ENCODE measurements at places on chromosomes 13 and 19.

DNA sequence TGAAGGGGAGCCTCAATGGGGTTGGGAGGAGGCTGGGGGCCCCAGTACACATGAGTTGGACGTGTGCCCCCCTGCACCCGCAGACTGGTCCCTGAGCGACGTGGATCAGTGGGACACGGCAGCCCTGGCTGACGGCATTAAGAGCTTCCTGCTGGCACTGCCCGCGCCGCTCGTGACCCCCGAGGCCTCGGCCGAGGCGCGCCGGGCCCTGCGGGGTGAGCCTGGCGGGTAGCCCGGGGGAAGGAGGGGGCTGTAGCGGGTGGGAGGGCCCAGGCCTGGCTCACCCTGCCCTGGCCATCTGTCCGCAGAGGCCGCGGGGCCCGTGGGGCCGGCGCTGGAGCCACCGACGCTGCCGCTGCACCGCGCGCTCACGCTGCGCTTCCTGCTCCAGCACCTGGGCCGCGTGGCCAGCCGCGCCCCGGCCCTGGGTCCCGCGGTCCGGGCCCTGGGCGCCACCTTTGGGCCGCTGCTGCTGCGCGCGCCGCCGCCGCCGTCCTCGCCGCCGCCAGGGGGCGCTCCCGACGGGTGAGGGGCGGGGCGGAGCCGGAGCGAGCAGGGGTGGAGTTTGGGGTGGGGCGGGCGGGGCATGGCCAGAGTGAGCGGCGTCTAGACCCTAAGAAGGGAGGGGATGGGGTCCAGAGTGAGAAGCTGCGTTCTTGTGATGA, 8.1 kb downstream of the PIK3R2 start:
- DNase-seq = no peak

GRCh38 chr19:313169-313987, 22.2 kb upstream of the PLPP2 start:
- no peak for DNase-seq

- no peak for DNase-seq
Measured at GRCh38 chr13:111265006-111265700, 55.3 kb upstream of the TEX29 start.

DNA sequence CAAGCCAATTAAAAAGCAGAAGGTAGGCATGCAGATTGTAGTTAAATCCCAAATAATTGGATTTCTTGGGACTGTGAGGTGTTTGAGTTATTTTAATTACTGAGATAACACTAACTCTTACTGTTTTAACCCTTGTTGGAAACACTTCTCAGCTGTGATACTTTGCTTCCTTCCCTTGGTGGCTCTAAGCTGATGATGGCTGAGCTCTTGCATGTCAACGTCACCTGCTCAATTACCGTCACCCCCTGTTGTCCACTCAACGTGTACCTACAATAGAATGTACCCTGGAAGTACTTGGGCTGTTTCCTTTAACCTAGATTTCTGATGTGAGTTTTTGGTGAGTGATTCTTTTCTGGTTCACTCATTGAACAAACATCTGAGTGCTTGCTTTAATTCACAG, 303.4 kb downstream of the SLC7A1 start:
- no peak for DNase-seq

DNA sequence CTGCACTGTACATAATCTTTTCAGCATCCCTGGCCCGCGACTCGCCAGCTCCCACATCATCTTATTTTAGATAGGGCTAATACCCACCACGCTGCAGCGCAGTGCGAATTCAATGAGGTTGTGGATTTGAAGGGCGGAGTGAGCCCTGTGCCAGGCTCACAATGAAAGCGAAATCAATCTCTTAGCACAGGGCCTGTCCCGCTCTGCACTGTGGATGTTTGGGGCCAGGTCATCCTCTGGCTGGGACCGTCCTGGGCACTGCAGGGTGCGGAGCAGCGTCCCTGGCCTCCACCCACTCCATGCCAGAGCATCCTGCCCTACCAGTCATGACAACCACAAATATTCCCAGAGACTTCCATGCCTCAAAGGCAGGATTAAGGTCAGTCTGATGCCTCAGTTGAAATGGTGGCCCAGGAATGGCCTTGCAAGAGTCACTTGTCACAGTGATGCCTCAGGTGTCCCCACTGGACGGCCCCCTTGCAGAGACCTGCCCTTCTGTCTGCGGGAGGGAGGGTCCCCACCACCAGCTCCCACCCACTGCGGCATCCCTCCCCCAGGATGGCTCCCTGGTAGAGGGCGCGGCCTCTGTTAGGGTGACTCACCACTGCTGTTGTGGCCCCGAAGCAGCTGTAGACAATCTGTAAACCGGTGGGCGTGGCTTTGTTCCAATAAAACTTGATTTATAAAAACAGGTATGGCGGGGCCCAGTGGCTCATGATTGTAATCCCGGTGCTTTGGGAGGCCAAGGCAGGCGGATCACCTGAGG, 5.6 kb downstream of the UHRF1 start:
- DNase-seq = no peak

DNA sequence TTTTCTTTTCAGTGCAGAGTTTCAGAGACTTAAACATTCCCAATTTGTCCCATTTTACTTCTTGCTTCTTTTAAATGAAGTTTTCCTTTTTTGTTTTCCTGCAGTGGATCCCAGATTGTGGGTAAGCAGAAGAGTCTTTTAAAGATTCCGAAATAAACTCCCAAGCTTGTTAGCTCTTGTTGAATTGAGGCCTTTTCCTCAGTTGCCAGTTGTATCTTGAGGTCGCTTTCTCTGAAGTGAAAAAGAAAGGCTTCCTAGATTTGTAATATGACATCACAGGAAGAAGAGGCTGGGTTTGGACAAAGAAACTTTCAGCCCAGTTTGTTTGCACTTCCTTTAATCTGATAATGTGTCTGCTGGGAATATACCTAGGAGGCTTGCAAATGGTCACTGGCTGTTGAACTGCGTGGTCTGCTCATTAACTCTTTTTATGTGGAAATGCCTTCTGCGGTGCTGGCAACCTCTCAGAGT, at the start of gene LPAR6:
LPAR6 (minus strand) TSS at position 233 of the 471 bp plus-strand sequence. CDS start 690 bp downstream, outside the sequence.
- no peak for DNase-seq

DNA sequence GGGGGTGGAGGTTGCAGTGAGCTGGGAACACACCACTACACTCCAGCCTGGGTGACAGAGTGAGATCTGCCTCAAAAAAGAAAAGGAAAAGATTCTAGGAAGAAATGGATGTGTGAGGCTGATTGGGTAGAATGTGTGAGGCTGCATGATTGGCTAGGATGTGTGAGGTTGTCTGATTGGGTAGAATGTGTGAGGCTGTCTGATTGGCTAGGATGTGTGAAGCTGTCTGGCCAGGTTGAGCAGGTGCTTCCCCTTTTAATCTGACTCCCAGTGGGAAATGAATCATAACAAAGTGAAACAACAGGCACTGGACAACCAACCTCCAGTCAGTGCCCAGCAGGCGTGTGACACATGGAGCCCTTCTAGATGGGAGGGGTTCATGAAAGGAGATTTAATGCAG, 14.7 kb downstream of the C13orf46 start:
- no peak for DNase-seq

GRCh38 chr19:6210091-6210490, 69.7 kb downstream of the MLLT1 start:
- DNase-seq = no peak

GRCh38 chr13:85536706-85537105, 262.5 kb downstream of the SLITRK6 start:
- no peak for DNase-seq

- DNase-seq = no peak
Measured at GRCh38 chr13:66556306-66556705, 673.8 kb downstream of the PCDH9 start.

DNA sequence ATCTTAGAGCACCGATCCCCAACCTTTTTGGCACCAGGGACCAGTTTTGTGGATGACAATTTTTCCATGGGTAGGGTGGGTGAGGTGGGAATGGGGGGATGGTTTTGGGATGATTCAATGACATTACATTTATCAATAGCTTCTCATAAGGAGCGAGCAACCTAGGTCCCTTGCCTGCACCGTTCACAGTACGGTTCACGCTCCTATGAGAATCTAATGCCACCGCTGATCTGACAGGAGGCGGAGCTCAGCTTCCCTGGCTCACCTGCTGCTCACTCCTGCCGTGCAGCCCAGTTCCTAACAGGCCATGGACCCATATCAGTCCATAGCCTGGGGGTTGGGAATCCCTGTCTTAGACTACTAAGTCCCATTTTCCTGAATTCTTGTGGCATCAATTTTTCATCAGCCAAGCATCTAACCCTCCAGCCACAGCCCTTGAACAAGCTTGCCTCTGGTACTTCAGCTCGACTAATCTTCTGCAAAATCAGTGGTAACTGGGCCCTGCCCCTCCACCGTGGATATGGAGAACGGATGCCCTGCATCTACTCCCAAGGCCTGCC, 37.0 kb upstream of the MAP3K10 start:
- DNase-seq = no peak

- DNase-seq = no peak
Measured at GRCh38 chr19:55491546-55492360, 3.5 kb downstream of the SSC5D start.

- DNase-seq = no peak
Measured at GRCh38 chr13:25800523-25800922, 251.3 kb downstream of the SHISA2 start.

- no peak for DNase-seq
Measured at GRCh38 chr13:28671126-28671792, 12.3 kb downstream of the POMP start.

DNA sequence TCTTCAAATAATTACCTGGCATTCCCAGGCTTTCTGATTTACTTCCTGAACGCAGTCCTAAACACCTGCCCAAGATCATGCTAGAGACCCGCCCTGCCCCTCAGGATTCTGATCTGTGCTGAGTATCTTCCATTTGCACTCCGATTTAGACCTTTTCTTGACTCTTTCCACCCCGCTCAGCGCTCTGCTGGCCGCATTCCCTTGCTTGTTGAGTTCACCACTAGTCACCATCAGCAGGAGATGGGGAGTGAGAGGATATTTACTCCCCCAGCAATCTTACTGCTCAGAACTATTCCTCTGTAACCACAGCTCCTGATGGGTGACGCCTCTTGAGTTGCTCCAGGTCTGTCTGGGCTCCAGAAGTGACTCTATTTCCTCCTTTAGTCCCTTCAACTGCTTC, 419.4 kb upstream of the MIR17HG start:
- no peak for DNase-seq

DNA sequence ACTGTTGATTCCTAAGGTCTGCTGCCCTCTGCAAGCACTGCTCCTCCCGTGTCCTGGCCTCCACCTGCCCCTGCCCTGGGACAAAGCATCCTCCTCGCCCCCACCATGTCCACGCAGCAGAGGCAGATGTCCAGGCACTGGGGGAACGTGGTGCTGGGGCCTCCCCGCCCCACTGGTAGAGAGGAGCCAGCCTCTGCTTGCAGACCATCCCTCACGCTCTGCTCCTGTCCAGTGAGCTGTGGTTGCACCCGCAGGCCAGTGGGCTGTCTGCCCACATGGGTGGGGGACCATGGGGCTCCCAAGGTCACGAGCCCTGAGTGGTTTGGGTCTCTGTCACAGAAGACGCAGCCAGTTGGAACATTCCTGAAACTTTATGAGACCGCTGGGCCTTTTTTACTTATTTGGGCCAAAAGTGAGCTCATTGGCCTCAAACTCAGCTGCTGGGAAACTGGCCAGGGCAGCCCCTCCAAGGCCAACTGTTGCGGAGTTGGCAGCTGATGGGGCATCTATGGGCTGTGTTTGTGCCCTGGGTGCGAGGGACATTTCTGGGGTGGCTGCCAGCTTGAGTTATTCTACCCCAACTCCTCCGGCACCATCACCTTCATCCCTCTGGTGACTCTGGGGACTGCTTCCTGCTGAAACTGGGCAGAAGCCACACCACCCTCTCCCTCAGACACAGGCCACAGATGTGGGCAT, 64.8 kb upstream of the F7 start:
- no peak for DNase-seq

- no peak for DNase-seq
Measured at GRCh38 chr13:66803808-66804456, 426.2 kb downstream of the PCDH9 start.

- DNase-seq = no peak
Measured at GRCh38 chr13:58476206-58476918, 844.8 kb downstream of the PCDH17 start.

DNA sequence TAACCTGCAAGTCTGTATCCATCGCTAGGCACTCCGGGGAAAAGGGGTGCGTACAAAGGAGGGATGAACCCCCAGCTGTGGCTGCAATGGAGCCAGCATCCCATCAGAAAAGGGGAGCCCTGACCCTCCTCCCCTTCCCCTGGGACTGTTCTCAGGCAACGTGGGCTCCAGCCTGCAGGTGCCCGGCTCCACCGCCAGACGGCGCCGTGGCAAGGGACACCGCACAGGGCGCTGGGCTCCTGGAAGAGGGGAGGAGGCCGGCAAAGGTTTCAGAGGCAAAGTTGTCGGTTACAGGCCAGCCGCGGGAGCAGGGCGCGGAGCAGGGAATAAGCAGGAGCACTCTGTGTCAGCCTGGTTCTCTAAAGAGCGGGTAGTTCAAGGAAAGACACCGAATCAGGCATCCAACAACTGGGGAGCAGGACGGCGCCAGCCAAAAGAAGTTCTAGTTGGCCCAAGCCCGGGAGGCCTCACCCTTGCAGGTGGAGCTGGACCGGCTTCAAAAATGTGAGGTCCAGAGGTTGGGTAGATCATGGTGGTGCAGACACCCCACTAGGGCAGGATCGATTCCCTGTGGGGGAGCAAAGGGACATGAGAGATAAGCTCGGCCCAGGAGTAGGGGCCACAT, 53.0 kb upstream of the ATP12A start:
- DNase-seq = no peak

GRCh38 chr13:54628383-54628782, 1599.8 kb downstream of the OLFM4 start:
- DNase-seq = no peak

- no peak for DNase-seq
Measured at GRCh38 chr13:20891768-20892167, 10.8 kb downstream of the XPO4 start.

- DNase-seq = no peak
Measured at GRCh38 chr19:30225676-30226463, 146.3 kb upstream of the ZNF536 start.

GRCh38 chr19:6856749-6857372, 30.5 kb upstream of the ADGRE1 start:
- DNase-seq = no peak

DNA sequence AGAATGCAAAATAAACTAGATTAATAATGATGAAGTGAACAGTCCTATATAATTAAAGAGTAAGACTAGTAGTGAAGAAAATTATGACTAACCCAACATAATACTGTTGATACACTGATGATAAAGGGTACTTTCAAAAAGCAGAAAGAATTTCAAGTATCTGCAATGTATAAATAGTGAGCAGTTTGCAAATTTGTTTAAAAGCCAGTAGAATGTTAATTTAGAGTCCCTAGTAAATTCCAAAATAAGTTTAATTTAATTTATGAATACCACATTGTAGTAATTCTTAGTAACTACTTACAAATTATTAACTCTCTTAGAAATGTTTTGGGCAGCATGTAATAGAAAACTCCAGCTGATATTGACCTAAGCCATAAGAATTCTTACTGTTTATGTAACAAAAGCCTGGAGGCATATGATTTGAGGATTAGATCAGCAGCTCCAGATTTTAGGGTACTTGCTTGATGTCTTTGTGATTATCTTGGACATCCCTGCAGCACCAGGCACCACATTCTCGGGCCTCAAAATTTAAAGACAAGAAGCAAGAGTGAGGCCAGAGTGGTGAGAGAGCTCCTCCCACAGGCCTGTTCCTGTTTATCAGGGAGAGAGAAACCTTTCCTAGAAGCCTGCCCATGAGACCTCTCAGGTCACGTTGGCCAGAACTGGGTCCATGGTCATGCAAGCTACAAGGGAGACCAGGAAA, 67.6 kb upstream of the TDRD3 start:
- no peak for DNase-seq

- no peak for DNase-seq
Measured at GRCh38 chr19:47152632-47153031, 22.0 kb downstream of the SAE1 start.
